ENCODE measurements at places on chromosomes 11 and 22. TPM values are rescaled to one million over a fixed set of nuclear protein-coding genes. Genes with fewer than 3 reads are reported as not detected.

Gene GPR83
- total RNA-seq = 0.17 TPM

Gene ASCL2
- 0.92 TPM for total RNA-seq

Gene A4GALT
- total RNA-seq = 1.9 TPM

Gene APOL5
- not detected for total RNA-seq

DNA sequence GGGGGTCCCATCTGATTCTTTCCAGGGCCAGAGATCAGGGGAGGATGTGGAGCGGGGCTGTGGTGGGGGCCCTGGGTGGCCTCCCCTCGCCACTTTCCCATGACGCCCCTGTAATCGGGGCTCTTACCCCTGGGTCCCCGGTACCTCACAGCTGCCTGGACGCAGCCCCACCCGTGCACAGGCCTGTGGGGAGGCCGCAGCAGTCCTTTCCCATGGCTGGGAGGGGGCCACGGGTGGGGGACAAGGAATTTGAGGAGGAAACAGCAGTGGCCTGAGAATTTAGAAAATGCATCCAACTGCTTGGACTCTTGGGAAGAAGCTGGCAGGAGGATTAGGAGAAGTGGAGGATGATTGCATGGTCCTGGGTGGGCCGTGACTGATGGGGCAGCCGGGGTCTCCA lies 18.0 kb downstream of the H19 start:
- H3K27ac ChIP-seq = no peak overlapping the region
- no peak for DNase-seq
- no peaks in the 10 kb centered on the region for H3K36me3 ChIP-seq
- H3K27me3 ChIP-seq = no peaks in the 10 kb centered on the region
- no peak overlapping the region for H3K4me3 ChIP-seq
- no peaks in the 10 kb centered on the region for H3K4me1 ChIP-seq

- no peaks in the 10 kb centered on the region for H3K27me3 ChIP-seq
- peaks cover 41% of the 10 kb centered on the region for H3K4me1 ChIP-seq
- H3K36me3 ChIP-seq = no peaks in the 10 kb centered on the region
- H3K27ac ChIP-seq = peak overlapping the region; percentile 82
- peak overlapping the region; percentile 93 for H3K4me3 ChIP-seq
Measured at GRCh38 chr11:110294509-110294908, 1.9 kb downstream of the RDX start.

GRCh38 chr11:34483106-34483874 lies 30.3 kb downstream of the ELF5 start:
- H3K27me3 ChIP-seq = no peaks in the 10 kb centered on the region
- no peaks in the 10 kb centered on the region for H3K4me1 ChIP-seq
- no peaks in the 10 kb centered on the region for H3K36me3 ChIP-seq
- H3K27ac ChIP-seq = no peak overlapping the region

- no peak overlapping the region for H3K27ac ChIP-seq
- H3K4me1 ChIP-seq = no peaks in the 10 kb centered on the region
- H3K36me3 ChIP-seq = peaks cover 2% of the 10 kb centered on the region
Measured at GRCh38 chr11:95123556-95123955, 33.9 kb downstream of the ENDOD1 start.

- no peak overlapping the region for H3K27ac ChIP-seq
- no peak for DNase-seq
- H3K27me3 ChIP-seq = no peaks in the 10 kb centered on the region
Measured at GRCh38 chr22:18965526-18966421, 29.7 kb upstream of the PRODH start.

DNA sequence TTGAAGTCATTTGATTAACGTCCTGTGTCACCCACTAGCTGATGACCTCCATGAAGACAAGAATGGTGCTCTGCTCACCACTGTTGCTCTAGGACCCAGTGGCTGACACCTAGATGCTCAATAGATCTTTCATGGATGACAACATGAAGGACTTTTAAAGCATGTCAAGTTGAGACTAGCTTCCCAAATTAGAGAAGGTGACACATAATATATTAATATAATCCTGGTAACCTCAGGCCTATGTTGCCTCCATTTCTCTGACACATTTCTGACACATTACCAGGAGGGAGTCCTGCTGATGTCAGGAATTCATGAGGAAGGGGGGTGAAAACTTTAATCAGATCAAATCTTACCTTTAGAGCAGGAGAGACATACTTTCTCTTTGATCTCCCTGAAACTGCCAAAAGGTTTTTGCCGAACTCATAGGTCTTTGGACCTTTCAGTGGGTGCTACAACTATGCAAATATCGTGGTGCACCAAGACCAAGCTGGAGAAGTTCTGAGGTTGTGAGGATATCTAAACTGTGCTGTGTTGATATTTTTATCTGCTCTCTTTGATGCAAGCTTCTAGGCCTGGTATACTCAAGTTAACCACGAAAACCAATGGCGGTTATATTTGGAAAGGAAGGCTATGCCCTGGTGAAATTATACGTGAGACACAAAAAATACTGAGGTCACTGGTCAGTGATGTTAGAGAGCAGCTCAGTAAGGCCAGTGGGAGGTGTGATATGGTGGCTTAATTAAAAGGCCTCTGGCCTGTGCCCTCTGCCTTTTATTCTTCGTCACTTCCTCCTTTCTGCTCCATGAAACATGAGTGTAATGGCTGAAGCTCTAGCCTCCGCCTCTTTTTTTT lies 13.2 kb upstream of the AMPD3 start:
- no peaks in the 10 kb centered on the region for H3K27me3 ChIP-seq
- H3K36me3 ChIP-seq = no peaks in the 10 kb centered on the region
- no peak overlapping the region for H3K27ac ChIP-seq
- no peak for DNase-seq

DNA sequence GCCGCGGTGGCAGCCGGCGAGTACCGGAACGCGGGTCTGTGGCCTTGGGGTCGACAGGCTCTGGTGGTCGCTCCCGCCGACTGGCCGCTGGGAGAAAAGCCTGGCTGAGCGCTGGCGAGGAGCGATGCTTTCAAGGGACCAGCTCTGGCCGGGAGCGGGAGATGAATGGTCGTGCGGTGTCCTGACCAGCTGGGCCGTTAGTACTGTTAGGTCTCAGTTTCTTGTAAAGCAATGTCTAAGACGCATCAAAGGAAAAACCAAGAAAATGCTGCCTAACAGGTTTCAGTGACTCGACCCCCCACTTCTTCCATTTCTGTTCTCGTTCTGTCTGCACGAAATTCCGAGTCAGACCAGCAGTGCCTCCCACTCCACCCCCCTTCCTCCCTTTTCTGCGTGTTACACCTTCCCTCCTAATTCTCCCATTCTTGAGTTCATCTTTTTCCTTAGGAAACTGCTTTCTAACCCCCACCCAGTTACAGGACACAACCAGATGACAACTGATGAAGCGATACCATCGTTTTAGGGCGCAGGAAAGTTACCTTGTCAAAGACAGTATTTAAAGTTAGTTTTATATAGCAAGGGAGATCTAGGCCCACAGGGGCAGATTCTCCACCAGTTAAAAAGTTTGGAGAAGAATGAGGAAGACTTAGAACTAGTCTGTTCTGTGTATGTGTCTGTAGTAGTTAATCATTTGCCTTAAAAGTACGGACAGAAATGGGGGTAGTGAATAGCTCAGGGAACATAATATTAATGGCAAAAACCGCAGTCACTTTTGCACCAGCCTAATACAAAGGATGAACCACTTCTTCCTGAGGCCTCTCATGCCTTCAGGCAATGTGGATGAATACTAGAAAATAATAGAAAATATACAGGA lies 1.0 kb downstream of the CUL5 start:
- DNase-seq = no peak
- peaks cover 47% of the 10 kb centered on the region for H3K4me1 ChIP-seq
- H3K27ac ChIP-seq = peak overlapping the region; percentile 97
- H3K27me3 ChIP-seq = no peaks in the 10 kb centered on the region
- H3K4me3 ChIP-seq = peak overlapping the region; percentile 46

DNA sequence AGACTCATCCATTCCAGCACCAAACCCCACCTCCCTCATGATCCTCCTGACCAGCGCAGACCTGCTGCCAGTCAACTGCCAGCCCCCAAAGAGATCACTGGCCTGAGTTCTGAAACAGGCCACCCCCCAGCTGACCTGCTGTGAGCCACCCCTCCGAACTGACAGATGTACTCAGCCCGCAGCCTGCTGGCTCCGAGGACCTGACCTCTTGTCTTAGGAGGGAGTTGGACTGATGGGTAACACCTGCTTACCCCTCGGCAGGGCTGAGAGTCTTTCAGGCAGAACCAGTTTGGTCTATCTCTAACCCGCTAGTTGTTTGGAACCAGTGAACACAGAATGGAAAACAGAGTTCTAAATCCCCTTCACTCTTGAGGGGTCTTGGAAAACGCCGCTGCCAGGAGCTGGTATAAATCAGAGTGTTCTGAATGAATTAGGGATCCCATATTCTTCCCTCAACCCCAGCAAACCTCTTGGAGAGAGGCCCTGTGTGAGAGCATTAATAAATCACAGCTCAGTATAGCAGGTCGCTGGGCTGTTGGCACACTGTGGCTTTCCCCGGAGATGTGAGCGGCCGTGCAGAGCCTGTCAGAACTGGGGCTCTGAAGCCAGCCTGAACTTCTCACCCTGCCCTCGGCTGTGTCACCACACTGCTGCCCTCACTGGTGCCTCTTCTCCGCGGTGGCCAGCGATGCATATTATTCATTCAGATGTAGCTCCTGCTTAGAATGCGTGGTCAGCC lies 165.1 kb upstream of the NCAM1 start:
- no peaks in the 10 kb centered on the region for H3K27me3 ChIP-seq
- no peak overlapping the region for H3K27ac ChIP-seq
- no peaks in the 10 kb centered on the region for H3K4me1 ChIP-seq

DNA sequence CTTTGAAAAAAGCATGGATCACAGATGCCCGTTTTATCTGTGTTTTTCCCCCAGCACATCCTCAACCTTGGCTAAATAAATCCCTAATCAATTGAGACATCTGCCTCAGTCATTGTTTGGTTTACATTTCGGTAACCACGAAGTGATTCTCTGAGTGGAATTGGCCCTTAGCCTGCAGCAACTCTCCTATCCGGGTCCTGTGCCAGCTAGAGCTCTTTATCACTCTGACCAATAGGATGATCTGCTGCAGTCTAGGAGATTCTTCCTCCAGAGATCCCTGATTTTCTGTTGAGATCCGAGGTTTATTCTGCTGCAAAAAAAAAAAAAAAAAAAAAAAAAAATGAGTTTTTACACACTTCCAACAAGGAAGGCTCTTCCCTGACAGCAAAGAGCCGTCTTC lies 137.3 kb downstream of the KCNA4 start:
- DNase-seq = no peak
- no peaks in the 10 kb centered on the region for H3K27me3 ChIP-seq
- no peak overlapping the region for H3K27ac ChIP-seq
- no peaks in the 10 kb centered on the region for H3K4me1 ChIP-seq
- H3K36me3 ChIP-seq = no peaks in the 10 kb centered on the region
- H3K4me3 ChIP-seq = no peak overlapping the region

DNA sequence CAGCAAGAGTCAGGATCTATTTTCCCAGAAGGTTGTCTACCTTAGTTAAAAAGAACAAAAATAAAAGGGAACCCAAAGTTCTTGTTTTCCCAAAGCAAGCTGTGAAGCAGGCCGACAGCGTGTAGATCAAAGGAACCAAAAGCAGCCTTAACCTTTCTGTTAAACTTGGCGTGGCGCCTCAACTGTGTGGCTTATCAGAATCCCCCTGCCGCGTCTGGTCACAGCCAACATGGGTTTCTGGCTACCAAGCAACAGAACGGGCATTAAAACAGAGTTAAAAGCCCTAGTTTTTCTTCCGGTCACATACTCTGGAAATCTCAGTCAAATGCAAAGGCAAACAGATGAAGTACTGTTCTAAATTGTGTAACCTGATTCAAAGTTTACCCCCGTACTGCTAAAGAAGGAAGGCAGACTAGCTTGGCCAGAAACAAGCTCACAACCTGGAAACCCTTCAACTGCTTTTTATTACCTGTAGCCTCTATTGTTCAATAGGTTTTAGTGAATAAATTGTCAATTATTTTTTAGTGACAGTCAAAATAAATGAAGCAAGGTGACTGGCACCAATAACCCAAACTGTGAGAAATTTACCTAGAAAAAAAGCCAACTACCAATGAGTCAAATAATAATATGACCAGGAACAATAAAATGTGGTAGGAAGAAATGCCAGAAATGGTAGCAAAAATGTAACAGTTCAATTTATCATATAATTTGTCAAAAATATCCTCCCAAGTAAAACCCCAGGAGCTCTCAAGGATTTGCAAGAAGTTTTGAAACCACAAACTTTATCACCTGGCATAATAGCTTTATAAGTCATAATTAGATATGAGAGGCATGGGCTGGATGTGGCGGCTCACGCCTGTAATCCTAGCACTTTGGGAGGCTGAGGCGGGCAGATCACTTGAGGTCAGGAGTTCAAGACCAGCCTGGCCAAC lies 21.4 kb downstream of the CHKA start:
- H3K4me1 ChIP-seq = peaks cover 64% of the 10 kb centered on the region
- no peaks in the 10 kb centered on the region for H3K36me3 ChIP-seq
- DNase-seq = peak; percentile 78
- peak overlapping the region; percentile 31 for H3K4me3 ChIP-seq
- peak overlapping the region; percentile 32 for H3K27ac ChIP-seq

- no peak for DNase-seq
- H3K4me3 ChIP-seq = no peak within 1 kb of the TSS
- no peaks in the 10 kb centered on the region for H3K27me3 ChIP-seq
- H3K4me1 ChIP-seq = no peaks in the 10 kb centered on the region
- no peaks in the 10 kb centered on the region for H3K36me3 ChIP-seq
Measured at GRCh38 chr11:5343474-5344335, at the start of gene OR51B5. OR51B5 (minus strand) TSS chr11:5343524; CDS start chr11:5343524, 0 bp downstream.

DNA sequence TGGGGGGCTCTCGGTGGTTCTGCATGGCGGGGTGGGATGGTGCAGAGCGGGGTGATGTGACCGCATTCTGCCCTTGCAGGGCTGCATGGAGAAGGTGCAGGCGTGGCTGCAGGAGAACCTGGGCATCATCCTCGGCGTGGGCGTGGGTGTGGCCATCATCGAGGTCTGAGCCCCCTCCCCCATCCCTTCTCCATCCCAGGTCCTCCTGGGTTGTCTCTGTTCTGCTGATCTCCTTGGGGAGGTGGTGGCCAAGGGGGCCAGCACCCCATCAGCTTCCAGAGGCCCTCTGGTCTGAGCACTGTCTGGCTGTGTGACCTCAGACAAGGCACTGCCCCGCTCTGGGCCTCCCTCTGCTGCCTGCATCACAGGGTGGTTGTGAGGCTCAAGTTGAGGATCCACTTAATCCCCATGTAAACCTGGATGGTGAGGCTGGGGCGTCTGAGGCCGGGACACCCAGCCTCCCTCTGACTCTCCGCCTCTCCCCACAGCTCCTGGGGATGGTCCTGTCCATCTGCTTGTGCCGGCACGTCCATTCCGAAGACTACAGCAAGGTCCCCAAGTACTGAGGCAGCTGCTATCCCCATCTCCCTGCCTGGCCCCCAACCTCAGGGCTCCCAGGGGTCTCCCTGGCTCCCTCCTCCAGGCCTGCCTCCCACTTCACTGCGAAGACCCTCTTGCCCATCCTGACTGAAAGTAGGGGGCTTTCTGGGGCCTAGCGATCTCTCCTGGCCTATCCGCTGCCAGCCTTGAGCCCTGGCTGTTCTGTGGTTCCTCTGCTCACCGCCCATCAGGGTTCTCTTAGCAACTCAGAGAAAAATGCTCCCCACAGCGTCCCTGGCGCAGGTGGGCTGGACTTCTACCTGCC lies 53.3 kb downstream of the CD82 start:
- H3K4me3 ChIP-seq = no peak overlapping the region
- no peaks in the 10 kb centered on the region for H3K27me3 ChIP-seq
- H3K4me1 ChIP-seq = no peaks in the 10 kb centered on the region
- H3K27ac ChIP-seq = no peak overlapping the region

Data from adrenal gland (tissue), 19 donors.